ENCODE measurements at places on chromosomes 4 and X.

- peak; percentile 7 for DNase-seq
Observed at GRCh38 chrX:20378233-20378920, 111.7 kb upstream of the RPS6KA3 start.

DNA sequence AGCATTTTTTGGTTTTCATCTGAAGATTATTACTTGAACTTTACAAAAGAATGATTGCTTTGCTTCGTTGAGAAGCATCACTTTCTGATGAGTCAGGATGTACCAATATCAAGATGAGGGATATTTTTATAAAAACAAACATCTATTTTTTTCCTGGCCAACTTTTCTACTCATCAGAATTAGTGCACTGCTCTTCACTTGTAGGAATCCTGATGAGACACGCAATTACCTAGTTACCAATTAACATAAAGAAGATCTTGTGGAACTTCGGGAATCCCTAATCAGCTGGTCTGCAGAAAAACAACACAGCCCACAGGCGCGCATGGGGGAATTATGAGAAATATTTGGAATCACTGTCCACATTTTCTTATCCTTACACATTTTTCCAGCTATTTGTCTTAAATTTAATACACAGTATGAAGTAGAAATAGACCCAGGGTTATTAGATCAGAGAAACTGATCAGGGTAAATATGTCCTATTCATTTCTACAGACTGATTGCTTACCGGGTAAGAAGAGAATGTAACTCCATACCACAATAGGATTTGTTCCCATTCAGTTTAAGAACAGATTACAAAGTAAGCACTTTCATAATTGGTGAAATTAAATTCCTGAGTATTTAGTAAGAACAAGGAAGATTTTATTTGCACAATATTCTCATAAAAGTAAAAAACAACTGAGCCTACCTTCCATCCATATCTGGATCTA, 50.9 kb downstream of the MFAP3L start:
- no peak for DNase-seq

GRCh38 chr4:1021386-1022050, 10.1 kb downstream of the FGFRL1 start:
- DNase-seq, result peak; percentile 84

- DNase-seq, result no peak
Observed at GRCh38 chr4:87953826-87954225, 21.7 kb upstream of the SPP1 start.

GRCh38 chrX:102837847-102838246, 99.2 kb upstream of the RAB40AL start:
- DNase-seq, result no peak

DNA sequence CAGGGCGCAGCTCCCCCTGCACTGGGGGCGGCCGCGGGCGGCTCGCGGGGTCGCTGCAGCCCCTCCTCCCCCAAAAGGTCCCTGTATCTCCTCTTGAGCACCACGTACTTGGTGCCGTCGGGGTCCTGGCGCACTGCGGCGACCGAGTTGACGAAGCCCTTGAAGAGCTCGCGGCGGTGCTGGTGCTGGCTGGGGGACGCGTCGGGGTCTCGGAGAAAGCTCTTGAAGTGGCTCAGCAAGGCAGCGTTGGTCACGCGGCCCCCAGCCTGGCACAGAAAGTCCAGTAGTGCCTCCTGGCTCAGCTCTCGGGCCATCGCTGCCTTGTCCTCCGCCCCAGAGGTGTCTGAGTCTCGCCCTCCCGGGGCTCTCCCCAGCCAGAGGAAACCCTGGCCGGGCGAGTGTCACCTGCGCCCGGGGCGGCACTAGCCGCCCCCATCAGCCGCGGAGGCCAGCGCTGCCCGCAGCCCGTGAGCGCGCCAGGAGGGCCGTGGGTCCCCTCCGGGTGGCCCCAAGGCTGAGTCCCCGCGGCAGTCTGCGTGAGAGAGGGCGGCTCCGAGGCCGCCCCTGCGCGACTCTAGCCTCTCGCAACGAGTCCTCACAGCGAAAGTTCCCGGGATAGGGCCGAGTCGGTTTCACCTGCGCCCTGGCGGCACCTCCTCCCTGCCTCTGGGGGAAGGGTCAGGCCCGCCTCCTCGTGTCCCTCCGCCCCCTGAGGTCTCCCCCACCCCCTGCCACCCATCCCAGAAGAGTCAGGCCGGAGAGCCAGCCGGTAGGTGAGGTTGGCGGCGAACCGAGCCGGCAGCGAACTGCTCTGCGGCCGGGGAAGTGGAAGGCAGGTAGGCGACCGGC, at the start of gene SOWAHB:
SOWAHB (minus strand) TSS at position 609 of the 849 bp plus-strand sequence; CDS start at position 314, 295 bp downstream.
- peak; percentile 40 for DNase-seq

DNA sequence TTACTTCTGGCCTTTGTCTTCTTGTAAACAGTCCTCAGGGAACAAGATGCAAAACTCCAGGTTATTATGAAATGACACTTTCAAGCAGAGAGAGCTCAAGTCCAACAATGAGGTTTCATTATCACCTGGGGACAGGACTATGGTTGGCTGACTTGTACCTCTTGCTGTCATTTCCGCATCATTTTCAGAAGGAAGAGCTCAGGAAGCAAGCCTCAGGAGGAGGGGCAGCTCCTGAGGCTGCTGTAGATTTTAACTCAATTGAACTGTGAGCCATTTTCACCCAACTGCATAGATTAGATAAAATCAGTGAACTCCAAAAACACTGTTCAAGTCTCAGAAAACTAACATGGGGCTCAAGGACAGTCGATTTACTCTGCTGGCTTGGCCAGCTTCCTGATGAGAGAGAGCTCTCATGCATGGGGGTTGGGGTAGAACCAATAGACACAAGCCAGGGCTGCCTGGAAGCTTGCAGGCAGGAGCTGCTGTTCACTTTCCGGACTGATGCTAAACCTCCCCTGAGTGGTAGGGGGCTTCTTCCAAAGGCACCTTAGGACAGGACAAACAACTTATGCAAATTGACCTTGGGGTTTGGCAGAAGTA, 23.6 kb downstream of the TMEM255A start:
- DNase-seq, result no peak

- DNase-seq, result no peak
Observed at GRCh38 chrX:29728639-29729038, 486.7 kb upstream of the MAGEB2 start.

GRCh38 chrX:115372152-115372551, 82.6 kb downstream of the LUZP4 start:
- no peak for DNase-seq

DNA sequence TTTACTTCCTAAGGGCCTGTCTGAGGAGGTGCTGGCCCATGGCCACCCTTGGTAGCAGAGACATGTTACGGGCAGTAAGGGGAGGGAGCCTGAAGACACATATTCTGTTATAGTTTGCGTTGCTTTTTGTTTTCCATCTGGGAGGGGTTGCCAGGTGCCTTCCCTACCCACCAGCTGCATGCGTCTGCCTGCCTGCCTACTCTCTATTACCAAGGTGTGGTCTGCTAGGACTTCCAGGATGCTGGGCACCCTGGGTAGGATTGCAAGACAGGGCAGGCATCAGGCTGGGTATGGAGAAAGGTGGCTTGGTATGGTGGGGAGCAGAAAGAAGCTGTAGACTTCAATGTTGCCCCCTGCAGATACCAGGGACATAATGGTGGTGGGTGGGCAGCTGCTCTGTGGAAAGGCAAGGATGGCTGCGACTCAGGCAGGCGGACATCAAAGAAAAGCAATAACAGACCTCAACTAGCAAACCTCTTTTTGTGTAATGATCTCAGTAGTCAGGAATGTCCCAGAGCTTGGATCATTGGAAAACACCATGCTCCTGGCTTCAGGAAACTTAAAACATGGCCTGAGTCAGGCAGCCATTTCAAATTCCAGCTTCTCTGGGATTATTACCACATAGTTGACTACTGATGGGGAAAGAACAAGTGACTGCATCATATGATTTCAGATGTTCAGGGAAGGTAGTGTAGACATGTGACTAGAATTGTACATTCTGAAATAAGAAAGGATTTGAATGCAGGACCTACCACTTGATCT, 67.8 kb downstream of the HOPX start:
- DNase-seq, result no peak

DNA sequence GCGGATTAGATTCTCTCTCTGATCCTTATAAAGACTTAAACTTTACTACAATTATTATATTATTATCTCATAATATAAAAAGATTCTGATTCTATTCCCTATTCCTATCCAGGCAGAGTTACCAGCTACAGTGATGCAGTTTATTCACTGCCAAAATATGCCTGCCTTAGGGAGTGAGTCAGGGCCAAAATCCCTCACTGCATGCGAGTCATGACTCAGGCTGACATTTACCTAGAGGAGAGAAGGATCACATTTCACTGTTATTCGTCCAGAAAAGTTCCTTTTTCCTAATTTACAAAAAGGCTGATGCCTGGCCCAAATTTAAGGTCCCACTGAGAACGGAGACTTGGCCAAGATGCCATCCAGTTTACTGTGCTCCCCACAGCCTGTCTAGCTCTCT, 168.5 kb upstream of the LDB2 start:
- no peak for DNase-seq

DNA sequence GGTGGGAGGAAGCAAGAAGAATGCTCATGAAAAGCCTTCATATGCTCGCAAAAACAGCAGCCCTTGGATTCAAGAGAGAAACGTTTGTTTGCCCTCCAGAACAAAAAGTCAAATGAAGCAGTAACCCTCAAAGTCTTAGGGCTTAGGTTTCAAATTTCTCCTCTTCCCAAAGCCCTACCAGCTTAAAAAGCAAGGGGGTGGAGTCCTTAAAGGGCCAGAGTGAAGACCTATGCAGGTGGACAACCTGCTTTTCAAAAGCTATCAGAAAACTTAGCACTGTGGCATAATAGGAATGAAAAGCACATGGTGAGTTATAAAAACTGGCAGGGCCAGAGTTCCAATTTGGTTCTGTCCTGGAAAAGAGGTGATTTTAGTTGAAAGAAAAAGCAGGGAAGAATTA, 253.3 kb downstream of the NAP1L3 start:
- no peak for DNase-seq

DNA sequence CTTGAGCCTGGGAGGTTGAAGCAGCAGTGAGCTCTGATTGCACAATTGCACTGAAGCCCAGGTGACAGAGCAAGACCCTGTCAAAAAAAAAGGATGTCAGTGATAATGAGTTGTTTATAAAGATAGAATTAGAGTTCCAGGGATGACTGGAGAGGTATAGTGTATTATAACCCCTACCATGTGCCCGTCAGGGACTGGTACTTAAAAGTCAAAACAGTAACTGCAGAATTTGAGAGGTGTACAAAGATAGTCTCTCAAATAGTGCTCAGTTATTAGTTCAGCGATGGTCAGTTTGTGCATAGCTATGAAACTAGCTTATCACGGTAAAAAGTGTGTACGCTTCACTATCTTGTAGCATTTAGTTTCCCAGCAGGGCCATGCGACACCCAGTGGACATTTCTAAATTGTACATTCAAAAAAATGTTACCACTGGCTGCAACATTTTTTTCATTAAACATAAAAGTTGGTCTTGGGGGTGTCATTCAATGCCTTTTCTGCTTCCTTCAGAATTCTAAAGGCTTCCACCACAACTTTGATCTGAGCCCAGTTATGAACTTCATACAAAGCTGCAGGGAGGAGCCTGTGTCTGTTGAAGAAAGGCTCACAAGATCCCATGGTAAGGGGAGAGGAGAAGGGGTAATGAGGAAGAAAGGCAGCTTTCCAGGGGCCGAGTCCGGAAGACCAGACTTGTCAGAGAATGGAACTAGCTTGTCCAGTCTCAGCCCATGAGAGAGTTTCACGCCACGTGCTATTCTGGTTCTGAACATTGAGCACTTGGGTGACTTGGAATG, 9.2 kb upstream of the GYG2 start:
- DNase-seq, result peak; percentile 26

DNA sequence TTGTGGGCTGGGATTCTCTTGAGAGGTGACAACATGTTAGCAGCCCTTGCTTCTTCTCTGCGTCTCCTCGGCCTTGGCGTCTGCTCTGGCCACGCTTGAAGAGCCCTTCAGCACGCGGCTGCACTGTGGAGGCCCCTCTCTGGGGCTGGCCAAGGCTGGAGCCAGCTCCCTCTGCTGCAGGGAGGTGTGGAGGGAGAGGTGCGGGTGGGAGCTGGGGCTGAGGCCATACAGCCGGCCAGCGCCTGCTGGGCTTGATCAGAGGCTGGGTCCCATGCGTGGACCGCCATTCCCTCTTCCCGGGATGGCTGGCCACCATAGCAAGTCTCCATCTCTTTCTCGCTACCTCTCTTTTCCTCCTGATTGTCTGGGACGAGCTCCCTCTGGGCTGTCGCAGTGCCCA, 539.0 kb downstream of the PCDH7 start:
- DNase-seq, result no peak

- DNase-seq, result no peak
Observed at GRCh38 chr4:135269125-135269890, 1067.7 kb upstream of the PABPC4L start.

DNA sequence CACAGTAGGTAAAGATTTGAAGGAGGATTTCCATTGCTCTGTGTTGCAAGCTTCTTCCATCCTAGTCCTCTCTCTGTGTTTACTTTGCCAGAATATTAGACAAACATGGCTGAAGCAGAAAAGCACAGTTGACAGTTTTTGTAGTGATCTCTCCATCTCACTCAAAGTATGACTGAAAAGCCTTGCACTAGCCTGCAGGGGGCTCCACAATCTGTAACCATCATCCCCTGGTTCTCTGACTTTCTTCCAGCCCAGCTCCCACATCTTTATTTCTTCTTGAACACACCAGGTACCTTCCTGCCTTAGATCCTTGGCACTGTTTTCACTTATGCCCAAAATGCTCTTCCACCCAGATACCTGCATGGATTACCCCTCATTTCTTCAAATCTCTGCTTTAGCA, 34.1 kb upstream of the HHIP start:
- peak; percentile 22 for DNase-seq

GRCh38 chr4:189092581-189092980, 848.1 kb upstream of the FRG1 start:
- DNase-seq, result no peak

DNA sequence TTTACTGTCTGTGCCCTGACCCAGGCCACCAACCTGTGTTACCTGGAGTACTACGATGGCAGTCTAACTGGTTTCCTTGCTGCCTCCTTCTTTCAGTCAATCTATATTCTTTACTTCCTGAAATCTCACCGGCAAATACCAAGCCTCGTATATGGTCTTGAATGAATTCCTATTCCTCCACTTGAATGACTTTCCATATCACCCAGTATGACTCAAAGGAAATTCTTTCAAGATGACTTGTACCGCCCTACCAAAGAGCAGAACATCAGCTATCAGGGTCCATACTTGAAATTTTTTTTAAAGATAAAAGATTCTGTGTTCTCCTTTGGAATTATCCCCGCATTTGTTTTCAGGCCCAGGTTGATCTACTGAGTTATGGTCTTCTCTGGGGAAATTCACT, 378.0 kb downstream of the AFF2 start:
- no peak for DNase-seq

GRCh38 chr4:140094438-140095420, 59.3 kb downstream of the MAML3 start:
- no peak for DNase-seq

GRCh38 chr4:169811476-169811875, 53.7 kb upstream of the HPF1 start:
- DNase-seq, result no peak

DNA sequence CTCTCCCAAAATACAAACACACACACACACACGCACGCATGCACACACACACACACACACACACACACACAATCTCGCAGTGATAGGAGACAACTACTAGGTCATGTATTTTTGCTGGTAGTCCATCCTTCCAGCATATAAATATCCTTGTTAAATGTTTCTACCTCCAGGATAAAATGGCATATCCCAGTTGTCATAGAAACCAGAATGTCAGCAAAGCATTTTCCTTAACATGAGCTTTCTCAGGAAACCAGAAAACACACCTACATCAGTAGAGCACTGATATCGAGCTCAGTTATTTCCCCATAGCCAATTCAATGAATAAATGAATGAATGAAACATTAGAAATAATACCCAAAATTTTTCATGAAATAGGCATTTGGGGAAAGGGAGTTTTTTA, 115.7 kb downstream of the PWWP3B start:
- no peak for DNase-seq
